ENCODE measurements at places on chromosomes 11 and 22. TPM values are rescaled to one million over a fixed set of nuclear protein-coding genes. Genes with fewer than 3 reads are reported as not detected.

The CCDC116 gene
- not detected for polyA plus RNA-seq

The PLEKHA7 gene
- polyA plus RNA-seq, result not detected

The NAGA gene
- 8.2 TPM for polyA plus RNA-seq

The P4HA3 gene
- polyA plus RNA-seq, result not detected

The THY1 gene
- not detected for polyA plus RNA-seq

The ART5 gene
- not detected for polyA plus RNA-seq

The ABCG4 gene
- not detected for polyA plus RNA-seq

The NXPE2 gene
- polyA plus RNA-seq, result not detected

The ANGPTL5 gene
- not detected for polyA plus RNA-seq

The CECR2 gene
- not detected for polyA plus RNA-seq

The HYOU1 gene
- polyA plus RNA-seq, result 15.8 TPM

The ZNF214 gene
- not detected for polyA plus RNA-seq

The CSRP3 gene
- polyA plus RNA-seq, result not detected

The GRAP2 gene
- polyA plus RNA-seq, result 88.3 TPM

The PSMD13 gene
- polyA plus RNA-seq, result 223 TPM

GRCh38 chr11:120228794-120229384, 11.1 kb upstream of the POU2F3 start:
- no peak for DNase-seq

GRCh38 chr11:77619576-77620198, 17.9 kb downstream of the CLNS1A start:
- peak; percentile 15 for DNase-seq

GRCh38 chr22:39908136-39908535, 7.3 kb downstream of the GRAP2 start:
- DNase-seq, result no peak

DNA sequence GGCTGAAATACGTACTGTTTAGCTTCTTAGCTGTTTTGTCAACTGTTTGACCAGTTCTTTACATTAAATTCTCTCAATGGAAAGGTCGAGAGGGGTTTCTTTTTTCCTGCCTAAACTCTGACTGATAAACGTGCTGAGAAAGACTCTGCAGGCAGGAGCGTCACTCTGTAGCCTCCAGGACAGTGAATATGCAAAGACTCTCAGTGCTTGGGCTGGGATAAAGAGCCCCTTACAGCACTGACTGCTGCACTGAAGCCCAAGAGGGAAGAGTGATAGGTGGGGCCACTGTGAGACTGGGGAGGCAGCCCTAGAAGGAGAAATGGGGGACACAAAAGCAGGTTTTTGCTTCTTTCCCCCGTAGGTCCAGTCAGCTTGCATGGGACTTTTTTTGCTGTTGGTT, 213.5 kb downstream of the TENM4 start:
- DNase-seq, result no peak

DNA sequence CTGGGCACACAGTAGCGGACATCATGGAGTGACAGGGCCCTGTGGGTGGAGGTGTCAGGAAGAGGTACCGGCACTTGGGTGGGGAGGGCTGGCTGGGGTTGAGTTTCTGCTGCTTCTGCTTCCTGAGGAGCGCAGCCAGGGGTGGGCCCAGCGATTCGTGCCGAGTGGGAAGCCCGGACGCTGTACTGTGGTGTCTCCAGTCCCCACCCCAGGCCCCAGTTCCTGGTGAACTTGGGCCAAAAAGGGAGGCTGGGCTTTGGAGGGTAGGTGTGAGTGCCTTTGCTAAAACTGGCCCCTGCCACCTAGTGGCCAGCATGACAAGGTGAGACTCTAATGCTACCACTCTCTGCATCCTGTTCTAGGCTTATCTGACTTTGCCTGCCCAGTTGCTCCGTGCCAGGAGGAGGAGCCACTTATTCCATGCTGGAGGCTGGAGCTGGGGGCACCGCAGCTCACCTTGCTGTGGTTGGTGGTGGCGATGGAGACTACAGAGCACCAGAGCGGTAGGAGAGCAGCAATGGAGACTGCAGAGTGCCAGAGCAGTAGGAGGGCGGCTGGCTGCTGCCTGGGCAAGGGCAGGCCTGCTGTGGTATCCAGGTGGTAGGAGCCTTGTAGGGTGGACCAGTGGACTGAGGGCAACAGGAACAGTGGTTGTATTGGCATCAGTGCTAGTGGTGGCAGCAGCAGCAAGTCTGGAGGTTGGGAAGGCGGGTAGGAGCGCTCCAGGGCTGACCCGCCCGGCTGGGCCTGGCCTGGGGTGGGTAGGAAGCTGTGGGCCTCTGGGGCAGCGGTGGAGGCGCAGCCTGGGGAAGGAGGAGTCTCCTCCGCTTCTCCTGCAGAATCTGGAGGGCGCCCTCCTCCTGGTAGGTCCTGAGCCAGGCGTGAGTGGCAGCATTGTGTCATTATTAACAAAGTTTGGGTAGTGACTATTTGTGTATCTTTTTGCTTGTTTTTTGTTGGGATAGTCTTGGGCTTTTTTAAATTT, 2.2 kb upstream of the RFPL2 start:
- DNase-seq, result no peak

DNA sequence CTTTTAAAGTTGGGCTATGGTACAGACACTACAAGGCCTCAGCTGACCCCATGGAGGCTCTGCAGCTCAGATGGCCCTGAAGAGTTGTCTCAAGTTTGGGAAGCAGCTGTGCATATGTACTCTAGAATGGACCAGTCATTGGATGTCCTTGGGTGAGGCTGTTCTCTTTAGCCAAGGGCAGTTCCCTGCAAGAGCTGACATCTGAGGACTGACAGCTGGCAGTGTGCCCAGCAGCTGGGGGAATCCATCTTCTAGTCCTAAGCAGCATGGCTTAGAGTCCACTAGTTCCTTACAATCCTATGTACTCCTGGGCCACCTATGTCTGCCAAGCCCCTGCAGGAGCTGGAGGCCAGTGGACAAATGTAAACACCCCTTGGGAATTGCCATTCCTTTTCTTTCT, 76.5 kb downstream of the C11orf91 start:
- DNase-seq, result no peak

- peak; percentile 6 for DNase-seq
Measured at GRCh38 chr11:15006139-15006759, 34.1 kb upstream of the CALCA start.

- DNase-seq, result peak; percentile 86
Measured at GRCh38 chr11:33857933-33858371, 33.9 kb downstream of the LMO2 start.

- no peak for DNase-seq
Measured at GRCh38 chr11:104876324-104876723, 21.9 kb downstream of the CASP12 start.

DNA sequence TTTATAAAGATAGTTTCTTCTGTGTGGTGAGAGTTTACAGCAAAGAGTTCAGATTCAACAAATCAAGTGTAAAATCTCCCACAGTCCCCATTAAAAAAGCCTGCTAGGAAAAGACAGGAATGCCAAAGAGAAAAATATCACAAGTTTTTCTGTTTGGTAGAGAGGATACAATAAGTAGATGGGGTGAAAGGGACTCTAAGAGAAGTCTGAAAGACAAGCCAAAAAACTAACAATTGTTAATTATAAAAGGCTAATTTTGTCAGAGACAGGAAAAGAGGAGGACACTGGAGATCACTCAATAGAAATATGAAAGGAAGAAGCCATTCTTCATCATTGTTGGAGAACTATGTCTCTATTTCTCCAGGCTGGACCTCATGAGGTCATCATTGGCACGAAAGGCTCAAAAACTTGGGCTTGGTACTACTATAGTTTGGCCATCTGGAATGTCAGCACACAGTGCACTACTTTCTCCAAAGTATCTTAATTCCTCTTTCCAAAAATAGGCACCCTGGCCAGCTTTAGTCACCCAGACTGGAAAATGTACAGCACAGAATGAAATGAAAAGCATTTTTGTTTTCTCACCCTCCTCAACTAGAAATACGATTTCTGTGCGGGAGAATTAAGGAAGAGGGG, 531 bp upstream of the SOX6 start:
- DNase-seq, result no peak

DNA sequence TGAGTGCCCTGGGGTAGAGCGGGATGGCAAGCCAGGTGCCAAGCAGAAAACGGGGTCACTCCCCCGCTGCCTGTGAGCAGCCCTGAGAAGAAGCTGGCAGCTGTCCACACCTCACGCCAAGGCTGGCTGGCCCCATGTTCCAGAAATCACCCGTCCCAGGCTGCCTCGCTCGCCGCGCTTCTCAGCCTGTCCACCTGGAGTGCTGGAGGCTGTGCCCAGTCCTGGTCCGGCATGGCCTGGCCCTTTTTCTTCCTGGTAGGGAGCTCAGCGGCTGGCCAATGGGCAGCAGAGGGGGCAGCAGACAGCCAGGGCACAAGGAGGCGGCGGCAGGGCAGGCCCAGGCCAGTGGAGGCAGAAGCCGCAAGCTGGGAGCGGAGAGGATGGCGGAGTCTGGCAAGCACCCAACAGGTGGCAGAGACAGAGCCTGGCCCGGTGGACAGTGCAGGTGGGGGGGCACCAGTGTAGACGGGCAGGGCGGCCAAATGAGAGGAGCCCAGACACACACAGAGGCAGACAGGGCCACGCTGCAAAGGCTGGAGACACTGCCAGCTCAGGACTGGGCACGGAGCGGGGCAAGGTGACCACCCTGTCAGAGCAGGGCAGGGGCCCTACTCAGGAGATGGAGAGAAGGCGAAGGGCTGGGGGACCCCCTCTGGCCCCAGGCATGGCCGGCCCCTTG, 37.2 kb upstream of the TH start:
- DNase-seq, result no peak

DNA sequence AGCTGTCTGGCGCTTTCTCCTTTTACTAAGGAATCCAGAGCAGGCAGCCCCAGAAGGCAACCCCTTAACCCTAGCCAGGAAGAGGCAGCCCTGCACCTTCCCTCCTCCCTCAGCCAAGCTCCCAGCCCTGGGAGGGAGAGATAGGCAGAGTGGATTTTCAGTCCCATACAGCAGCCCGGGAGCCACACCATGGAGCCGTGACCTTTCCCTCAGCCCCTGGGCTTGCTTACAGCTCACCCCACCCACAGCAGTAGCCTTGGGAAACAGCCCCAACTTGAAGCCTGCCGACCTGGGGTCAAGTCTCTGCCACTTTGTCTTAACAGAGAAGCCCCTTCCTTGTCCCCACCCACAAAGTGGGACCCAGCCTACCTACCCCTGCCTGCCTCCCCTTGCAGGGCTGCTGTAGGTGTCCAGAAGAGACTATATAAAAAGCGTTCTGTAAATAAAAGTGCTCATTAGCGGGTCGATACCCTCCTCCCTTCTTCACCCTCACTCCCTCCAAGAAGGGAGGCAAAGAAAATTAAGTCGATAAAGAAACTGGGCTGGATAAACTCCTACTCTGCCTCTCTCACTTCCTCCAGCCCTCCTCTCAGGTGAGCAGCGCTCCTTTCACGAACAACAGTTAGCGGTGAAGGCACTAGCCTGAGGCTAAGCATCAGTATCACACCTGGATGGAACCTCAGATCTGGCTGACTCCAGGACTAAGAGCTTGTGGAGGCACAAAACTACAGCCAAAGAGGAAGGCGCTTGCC, 4.2 kb downstream of the TST start:
- no peak for DNase-seq

DNA sequence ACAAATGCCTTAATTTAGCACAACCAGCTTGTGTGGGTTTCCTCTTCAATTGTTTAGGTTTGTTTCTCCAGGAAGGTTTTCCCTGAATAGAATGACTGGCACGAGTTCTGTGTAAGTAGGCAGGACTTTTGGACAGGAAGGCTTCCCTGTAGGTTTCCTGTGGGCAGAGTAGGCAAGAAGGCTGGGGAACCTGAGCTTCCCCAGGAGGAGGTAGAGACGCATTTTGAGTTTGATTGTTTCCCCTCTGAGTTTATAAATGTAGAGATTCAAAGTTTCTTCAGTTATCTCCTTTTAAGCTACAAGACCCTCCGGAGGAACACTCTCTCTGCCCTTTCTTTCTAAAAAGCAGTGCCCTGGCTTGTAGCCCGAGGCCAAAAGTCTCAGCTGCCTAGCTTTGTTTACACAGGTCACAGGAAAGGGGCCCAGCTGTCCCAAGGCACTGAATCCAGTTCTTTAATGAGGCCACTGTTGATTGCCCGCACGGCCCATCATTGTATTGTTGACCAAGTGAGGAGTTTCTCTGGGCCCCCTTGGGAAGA, 66.6 kb upstream of the RDX start:
- no peak for DNase-seq

GRCh38 chr22:20580611-20581502, 73.4 kb downstream of the MED15 start:
- no peak for DNase-seq

GRCh38 chr22:32758866-32759385, 42.6 kb upstream of the TIMP3 start:
- no peak for DNase-seq

DNA sequence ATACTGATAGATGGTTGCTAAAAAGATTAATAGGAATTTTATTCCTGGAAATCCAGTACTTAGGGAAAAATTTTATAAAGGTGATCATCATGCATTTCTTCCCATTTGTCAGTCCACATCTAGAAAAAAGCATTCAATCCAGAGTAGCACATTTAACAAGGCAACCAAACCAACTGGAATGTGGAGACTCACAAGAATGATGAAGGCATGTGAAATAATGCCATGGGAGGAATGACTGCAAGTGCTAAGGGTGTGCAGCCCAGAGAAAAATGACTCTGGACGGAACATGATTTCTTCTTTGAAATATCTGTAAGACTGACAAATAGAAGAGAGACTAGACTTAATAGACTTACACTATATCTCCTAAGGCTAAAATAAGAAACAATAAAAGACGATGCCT, 33.8 kb downstream of the BLID start:
- DNase-seq, result no peak

DNA sequence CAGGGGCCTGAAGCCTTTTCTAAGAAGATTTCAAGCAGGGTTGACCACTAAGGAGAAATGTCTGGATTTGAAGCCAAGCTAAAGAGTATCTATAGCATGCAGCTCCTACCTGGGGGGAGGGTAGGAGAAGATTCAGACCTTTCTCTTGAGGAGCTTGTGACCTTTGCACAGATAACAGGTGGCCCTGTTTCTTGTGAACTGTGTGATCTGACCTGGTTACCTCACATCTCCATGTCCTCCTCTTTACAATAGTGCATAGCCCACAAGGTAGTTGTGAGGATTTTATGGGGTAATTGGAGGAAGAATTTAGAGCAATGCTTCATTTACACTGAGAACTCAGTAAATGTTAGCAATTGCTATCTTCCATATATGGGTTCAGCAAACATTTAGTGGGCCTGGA, 310.1 kb downstream of the TMEM135 start:
- DNase-seq, result no peak

DNA sequence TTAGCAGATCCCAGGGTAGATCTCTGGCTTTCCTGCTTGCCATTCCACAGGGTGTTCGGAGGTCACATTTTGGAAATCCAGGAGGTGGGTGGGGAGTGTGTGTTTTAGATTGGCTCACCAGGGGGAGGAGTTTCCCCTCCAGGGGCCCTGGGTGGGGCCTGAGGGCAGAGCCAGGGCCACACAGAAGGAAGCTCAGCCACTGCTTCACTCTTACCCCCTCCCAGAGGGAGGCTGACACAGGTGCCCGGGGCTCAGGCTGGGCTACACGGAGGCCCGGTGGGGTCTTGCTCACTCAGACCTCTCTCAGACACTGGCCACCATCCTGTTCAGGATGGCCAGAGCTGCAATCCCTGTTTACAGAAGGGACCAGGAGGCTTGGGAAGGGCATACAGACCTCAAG, 2.5 kb downstream of the WNT7B start:
- no peak for DNase-seq

DNA sequence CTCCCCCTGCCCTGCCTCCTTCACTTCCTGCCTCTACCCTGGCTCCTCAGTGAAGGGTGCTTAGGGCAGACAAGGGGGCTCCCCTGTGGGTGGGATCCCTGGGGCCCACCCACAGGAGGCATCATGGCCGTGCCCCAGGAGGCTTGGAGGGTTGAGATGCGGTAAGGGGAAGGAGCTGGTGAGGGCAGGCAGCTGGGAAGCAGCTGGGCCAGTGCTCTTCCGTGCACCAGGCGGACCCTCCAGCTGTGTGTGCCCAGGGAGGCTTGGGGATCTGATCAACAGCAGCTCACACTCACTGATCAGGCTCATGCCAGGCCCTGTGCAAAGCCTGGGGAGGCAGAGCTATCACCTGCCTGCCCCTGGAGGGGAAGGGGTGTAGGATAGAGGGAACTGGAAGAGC, 59.3 kb upstream of the TTLL12 start:
- no peak for DNase-seq
